CD14-positive monocyte (primary cell): ENCODE measurements at places on chromosomes 7 and 10. TPM values are rescaled to one million over a fixed set of nuclear protein-coding genes. Genes with fewer than 3 reads are reported as not detected.
A peak's percentile ranks its signal among the peaks of the same experiment; 100 is the strongest.

GRCh38 chr7:65509368-65510186 is 135.9 kb downstream of the ZNF92 start:
- no peaks in the 10 kb centered on the region for H3K4me1 ChIP-seq
- peaks cover 23% of the 10 kb centered on the region for H3K27me3 ChIP-seq
- DNase-seq = no peak
- H3K27ac ChIP-seq = no peak overlapping the region
- H3K4me3 ChIP-seq = peak overlapping the region; percentile 30

- no peak within 1 kb of the TSS for H3K27ac ChIP-seq
- DNase-seq = no peak
- no peaks in the 10 kb centered on the region for H3K27me3 ChIP-seq
- no peaks in the 10 kb centered on the region for H3K4me1 ChIP-seq
- no peak within 1 kb of the TSS for H3K4me3 ChIP-seq
- H3K36me3 ChIP-seq = no peaks in the 10 kb centered on the region
Observed at GRCh38 chr7:142770661-142771352, at the start of gene PRSS2. Gene PRSS2, plus strand, starts transcription at chr7:142770970. Its CDS starts 13 bp downstream, at chr7:142770983.

DNA sequence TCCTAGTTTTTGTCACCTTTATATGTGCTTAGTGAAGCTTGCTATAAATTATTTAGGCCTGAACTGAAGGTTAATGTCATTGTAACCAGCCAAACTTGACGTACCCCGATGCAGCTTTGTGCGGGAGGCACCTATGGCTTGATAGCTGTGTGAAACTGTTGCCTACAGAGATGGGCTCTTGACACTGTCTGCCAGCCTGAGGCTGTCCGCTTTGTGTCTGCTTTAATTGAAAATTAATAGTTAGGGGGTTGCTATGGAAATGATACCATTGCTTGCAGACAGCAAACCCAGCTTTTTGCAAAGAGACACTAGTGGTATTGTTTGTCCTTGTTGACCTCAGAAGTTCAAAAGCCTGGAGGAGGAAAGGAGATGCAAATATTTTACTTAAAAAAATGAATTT is 2.1 kb upstream of the FOXP2 start:
- no peaks in the 10 kb centered on the region for H3K4me1 ChIP-seq
- H3K27me3 ChIP-seq = no peaks in the 10 kb centered on the region
- DNase-seq = no peak
- no peaks in the 10 kb centered on the region for H3K36me3 ChIP-seq

- no peaks in the 10 kb centered on the region for H3K36me3 ChIP-seq
- no peak overlapping the region for H3K27ac ChIP-seq
- DNase-seq = peak; percentile 47
- H3K4me1 ChIP-seq = peaks cover 54% of the 10 kb centered on the region
- no peak overlapping the region for H3K4me3 ChIP-seq
Observed at GRCh38 chr7:2715341-2716231, 27.6 kb downstream of the AMZ1 start.

DNA sequence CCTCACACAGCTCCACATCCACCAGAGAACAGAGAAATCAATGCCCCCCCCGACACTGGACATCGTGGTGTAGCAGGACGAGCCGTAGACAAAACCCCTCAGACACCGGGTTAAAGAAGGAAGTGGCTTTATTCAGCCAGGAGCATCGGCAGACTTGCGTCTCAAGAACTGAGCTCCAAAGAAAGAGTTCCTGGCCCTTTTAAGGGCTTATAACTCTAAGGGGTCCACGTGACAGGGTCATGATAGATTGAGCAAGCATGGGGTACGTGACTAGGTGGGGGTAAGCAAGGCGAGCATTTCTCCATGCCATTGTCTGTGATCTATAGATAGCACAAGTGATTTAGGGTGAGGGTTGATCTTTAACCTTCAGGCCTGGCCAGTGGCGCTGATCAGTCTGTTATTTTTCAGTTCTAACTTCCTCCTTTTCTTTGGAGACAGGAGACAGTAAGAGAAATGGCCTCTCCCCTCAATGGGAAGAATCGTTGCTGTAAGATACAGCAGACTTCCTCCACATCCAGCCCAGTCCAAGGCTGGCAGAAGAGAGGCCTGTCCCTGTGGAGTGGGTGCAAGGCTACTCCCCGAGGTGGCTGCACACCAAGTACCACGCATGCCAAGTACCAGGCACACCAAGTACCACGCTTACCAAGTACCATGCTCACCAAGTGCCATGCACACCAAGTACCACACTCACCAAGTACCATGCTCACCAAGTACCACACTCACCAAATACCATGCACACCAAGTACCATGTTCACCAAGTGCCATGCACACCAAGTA is 19.5 kb upstream of the PPP2R2D start:
- H3K27me3 ChIP-seq = no peaks in the 10 kb centered on the region
- no peaks in the 10 kb centered on the region for H3K36me3 ChIP-seq
- H3K27ac ChIP-seq = no peak overlapping the region
- no peaks in the 10 kb centered on the region for H3K4me1 ChIP-seq

GRCh38 chr7:122901250-122901649 is 15.0 kb upstream of the CADPS2 start:
- no peaks in the 10 kb centered on the region for H3K4me1 ChIP-seq
- H3K27ac ChIP-seq = no peak overlapping the region
- no peaks in the 10 kb centered on the region for H3K27me3 ChIP-seq
- H3K36me3 ChIP-seq = no peaks in the 10 kb centered on the region
- DNase-seq = no peak

GRCh38 chr10:103581499-103581898 is 88.0 kb downstream of the NEURL1 start:
- no peaks in the 10 kb centered on the region for H3K27me3 ChIP-seq
- H3K4me3 ChIP-seq = no peak overlapping the region

DNA sequence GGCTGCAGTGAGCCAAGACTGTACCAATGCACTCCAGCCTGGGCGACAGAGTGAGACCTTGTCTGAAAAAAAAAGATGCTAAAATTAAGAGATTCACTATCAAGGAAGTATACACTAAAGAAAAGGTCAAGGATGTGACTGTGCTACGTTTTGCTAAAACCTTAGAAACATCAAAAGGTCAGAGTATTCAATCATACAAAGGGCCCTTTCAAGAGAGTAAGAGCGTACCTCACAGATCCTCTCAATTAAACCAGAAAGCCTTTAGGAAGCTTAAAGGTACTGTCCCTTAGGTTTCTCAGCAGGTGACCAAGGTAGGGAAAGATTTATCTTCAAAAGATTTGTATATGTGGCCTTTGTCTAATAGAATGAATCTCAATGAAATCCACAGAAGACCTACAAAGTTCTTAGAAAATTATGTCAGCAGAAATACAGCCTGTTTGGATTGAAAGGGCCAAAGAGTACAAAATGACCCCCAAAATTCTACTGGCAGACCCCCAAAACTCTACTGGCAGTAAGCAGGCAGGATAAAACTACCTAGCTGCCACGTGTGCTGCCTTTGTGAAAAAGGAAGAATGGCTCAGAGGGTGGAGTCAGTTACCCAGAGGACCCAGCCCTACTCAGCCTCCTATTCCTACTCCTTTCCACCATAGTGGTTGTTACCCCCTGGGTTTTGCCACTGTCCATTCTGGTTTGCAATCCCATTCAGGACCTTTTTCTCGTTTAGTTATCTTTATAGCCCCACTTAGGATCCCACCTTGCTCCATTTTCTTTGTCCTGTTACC is 36.7 kb downstream of the ARHGAP19 start:
- no peaks in the 10 kb centered on the region for H3K27me3 ChIP-seq
- H3K27ac ChIP-seq = no peak overlapping the region
- no peak overlapping the region for H3K4me3 ChIP-seq
- H3K36me3 ChIP-seq = peaks cover 68% of the 10 kb centered on the region

DNA sequence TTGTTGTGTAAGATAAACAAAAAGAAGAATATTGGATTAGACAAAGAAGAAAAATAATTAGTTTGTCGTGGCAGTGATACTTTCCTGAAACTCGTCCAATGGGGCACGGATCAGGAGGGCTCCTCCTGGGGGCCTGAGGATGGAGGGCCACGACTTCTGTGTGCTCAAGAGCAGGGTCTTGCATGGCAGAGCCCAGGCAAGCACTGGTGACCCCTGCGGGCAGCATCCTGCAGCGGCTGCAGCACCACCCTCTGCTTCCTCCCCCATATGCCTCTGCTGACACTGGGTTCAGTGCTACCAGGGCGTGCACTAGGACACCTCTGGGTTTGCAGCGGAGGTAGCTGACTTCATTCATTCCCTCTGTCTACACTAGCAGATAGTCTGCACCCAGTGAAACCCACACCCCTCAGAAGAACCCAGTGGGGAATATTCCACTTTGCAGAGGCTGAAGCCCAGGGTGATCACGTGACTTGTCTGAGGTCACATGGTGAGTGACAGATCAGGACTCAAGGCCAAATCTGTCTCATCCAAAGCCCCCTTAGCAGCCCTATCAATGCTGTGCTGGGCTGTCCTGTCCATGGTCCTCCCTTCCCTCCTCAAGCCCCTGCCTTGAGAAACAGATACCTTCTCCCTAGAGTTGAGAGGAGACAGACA is 375.5 kb downstream of the TCERG1L start:
- H3K4me3 ChIP-seq = no peak overlapping the region
- no peak for DNase-seq
- H3K27me3 ChIP-seq = no peaks in the 10 kb centered on the region

- H3K36me3 ChIP-seq = no peaks in the 10 kb centered on the region
- H3K4me3 ChIP-seq = peak overlapping the region; percentile 51
- peak overlapping the region; percentile 68 for H3K27ac ChIP-seq
- no peaks in the 10 kb centered on the region for H3K27me3 ChIP-seq
- DNase-seq = peak; percentile 10
Observed at GRCh38 chr10:26335574-26336093, 102.5 kb upstream of the APBB1IP start.

GRCh38 chr10:116429288-116429977 is 1.8 kb downstream of the PNLIPRP3 start:
- H3K4me3 ChIP-seq = no peak overlapping the region
- DNase-seq = no peak
- no peaks in the 10 kb centered on the region for H3K4me1 ChIP-seq

- H3K27ac ChIP-seq = no peak overlapping the region
- no peak for DNase-seq
- H3K4me1 ChIP-seq = no peaks in the 10 kb centered on the region
- H3K27me3 ChIP-seq = no peaks in the 10 kb centered on the region
- no peak overlapping the region for H3K4me3 ChIP-seq
- no peaks in the 10 kb centered on the region for H3K36me3 ChIP-seq
Observed at GRCh38 chr7:148664324-148664723, 34.4 kb upstream of the CUL1 start.

DNA sequence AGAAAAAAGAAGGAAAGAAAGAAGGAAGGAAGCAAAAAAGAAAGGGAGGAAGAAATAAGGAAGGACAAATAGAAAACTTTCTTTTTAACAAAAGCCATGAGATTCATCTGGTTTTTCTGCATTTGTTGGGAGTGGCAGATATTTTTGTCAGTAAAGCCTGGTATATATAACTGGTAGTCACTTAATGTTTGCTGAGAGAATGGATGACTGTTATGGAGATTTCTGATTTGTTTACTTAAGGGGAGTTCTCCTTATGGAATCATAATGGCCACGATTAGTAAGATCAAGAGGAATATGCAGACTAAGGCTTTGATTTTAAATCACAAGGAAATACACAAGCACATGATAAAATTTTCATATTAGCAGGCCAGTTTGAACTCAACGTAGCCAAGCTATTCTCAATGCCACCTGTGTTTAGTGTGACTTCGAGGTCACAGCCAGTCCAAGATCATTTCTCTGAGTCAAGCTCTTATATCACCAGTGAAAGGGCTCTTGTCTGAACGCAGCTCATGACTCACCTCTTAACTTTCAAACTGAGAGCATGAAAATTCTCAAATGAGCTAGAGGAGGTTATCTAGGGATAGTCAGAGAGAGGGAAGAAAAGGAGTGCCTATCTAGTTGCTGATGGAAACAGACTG is 445.1 kb upstream of the ZMIZ1 start:
- no peaks in the 10 kb centered on the region for H3K36me3 ChIP-seq
- no peak overlapping the region for H3K27ac ChIP-seq
- peaks cover 7% of the 10 kb centered on the region for H3K4me1 ChIP-seq
- no peaks in the 10 kb centered on the region for H3K27me3 ChIP-seq

- DNase-seq = no peak
- H3K36me3 ChIP-seq = no peaks in the 10 kb centered on the region
- no peak overlapping the region for H3K4me3 ChIP-seq
- H3K27ac ChIP-seq = no peak overlapping the region
Observed at GRCh38 chr10:59020502-59020901, 155.9 kb upstream of the PHYHIPL start.

DNA sequence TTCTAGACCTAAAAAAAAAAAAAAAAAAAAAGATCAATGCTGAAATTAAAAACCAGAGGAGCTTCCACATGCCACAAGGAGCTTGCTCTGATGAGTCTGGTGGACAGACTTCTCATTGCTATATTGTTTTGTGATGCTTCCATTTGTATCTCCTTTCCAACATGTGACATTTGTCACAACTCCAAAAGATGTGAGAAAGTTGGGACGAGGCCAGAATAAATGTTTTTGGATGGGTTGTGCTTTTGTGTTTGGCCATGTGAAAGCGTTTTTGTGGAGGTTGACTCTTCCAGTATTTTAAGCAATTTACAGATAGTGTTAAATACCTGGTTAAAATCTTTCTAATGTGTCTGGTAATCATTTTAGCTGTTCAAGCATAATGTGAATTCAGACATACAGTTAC is 280.1 kb downstream of the SKAP2 start:
- no peak overlapping the region for H3K27ac ChIP-seq
- DNase-seq = no peak
- peaks cover 7% of the 10 kb centered on the region for H3K4me1 ChIP-seq
- no peaks in the 10 kb centered on the region for H3K27me3 ChIP-seq

DNA sequence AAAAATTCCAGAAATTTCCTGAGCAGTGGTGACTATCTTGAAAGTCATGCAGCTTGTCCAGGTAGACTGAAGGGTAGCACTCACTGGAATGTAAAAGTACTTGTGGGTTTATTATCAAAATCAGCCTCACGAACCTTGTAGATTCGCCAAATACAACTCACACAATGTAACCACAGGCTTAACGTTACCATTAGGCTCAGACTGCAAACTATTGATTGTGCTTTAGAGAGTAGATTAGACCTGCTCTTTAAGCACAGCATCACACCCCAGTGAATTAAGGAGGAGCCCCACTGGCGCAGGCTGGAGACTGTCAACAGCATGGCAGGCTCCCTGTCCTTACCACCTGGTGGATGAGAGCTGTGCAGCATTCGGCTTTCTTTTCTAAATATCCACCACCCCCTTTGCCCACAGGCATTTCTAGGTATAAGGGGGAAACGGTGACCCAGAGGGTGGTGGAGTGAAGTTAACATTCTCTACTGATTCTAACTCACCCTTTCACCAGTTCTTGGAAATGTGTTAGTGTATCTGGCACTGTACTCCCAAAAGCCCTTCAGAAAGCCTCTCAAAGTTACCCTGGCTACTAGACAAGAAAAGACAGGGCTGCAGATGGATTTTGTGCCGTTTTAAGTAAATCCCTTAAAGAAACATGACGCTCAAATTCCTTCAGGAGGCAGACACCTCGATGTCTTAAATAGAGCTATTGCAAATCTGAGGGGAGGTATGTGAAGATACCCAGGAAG is 56.6 kb downstream of the GSDME start:
- no peak overlapping the region for H3K4me3 ChIP-seq
- DNase-seq = no peak
- no peak overlapping the region for H3K27ac ChIP-seq

GRCh38 chr7:151405588-151405987 is 4.2 kb downstream of the WDR86 start:
- no peak for DNase-seq
- H3K36me3 ChIP-seq = no peaks in the 10 kb centered on the region
- peaks cover 50% of the 10 kb centered on the region for H3K4me1 ChIP-seq
- peaks cover 13% of the 10 kb centered on the region for H3K27me3 ChIP-seq
- no peak overlapping the region for H3K4me3 ChIP-seq

The PAPSS2 gene
- polyA plus RNA-seq = 1.3 and 3.5 TPM in 2 replicates

The HOXA11 gene
- not detected for polyA plus RNA-seq

The SFRP5 gene
- polyA plus RNA-seq = not detected

The GDF10 gene
- polyA plus RNA-seq = not detected

The TMEM196 gene
- polyA plus RNA-seq = not detected

The TMEM26 gene
- not detected for polyA plus RNA-seq

The MEIG1 gene
- not detected for polyA plus RNA-seq

The TMEM273 gene
- polyA plus RNA-seq = 6.9 TPM

The CYP2C9 gene
- not detected for polyA plus RNA-seq

The XRCC2 gene
- polyA plus RNA-seq = 0.03 and 0.05 TPM in 2 replicates

The CTNNA3 gene
- not detected in 2 replicates for polyA plus RNA-seq

The NPSR1 gene
- not detected for polyA plus RNA-seq

The ASB4 gene
- polyA plus RNA-seq = not detected in 2 replicates
